Neuronal stem cell (in vitro differentiated cells): ENCODE measurements at places on chromosomes 5 and 9.

DNA sequence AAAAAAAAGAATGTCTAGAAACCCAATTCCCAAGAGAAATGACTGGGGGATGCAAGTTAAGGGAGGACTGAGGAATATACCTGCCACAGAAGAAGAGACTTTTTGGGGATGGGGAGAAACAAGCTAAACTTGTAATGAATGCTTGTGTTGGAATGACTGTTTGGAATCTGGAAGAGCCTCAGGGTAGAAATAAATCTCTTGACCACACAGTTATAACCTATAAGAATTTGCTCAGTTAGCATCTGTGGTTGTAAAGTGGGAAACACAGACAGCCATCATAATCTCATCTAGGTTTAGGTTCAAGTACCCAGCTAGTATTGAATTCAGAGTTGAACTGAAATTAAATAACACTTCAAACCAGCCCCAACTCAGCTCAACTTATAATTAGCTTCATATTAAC lies 678.3 kb upstream of the CHD1 start:
- no peak overlapping the region for H3K4me3 ChIP-seq
- no peaks in the 10 kb centered on the region for H3K36me3 ChIP-seq
- H3K4me1 ChIP-seq, result no peaks in the 10 kb centered on the region
- no peak overlapping the region for H3K27ac ChIP-seq

DNA sequence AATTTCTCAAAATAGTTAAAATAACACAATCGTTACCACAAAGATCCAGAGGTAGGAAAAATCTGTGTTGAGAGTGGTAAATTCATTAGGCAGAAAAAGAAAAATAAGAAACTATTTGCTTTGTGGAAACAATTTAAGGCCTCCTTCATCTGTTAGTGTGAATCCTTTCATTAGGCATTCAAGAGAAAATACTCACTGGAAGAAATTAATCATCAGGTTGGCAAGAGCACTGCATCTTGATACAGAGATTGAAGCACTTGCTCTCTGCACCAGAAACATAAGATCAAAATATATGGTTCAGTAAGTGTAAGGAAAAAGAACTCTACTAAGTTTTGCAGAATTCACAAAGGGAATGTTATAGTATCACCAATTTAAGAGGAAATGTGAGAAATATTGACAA lies 44.4 kb downstream of the TTC39B start:
- no peaks in the 10 kb centered on the region for H3K4me1 ChIP-seq
- no peak for DNase-seq
- H3K27me3 ChIP-seq, result no peaks in the 10 kb centered on the region
- H3K27ac ChIP-seq, result no peak overlapping the region
- H3K36me3 ChIP-seq, result no peaks in the 10 kb centered on the region
- H3K4me3 ChIP-seq, result no peak overlapping the region

DNA sequence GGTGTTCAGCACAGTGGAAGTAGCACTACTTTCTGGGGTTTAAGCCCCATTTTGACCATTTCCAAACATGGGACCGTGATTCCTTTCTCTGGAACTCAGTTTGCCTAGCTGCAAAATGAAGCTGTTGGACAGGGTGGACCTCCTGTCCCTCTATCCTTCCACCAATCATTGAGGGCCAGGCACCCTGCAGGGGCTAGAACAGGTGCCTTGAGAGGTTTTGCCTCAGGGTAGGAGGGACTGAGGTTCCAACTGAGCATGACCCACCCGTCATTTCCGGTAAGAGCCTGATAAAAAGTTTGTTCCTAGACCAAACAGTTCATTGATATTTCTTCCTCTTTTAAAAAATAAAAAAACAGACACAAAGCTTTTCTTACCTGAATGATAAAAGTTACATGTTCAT lies 116.5 kb downstream of the MVB12B start:
- H3K27ac ChIP-seq, result no peak overlapping the region
- no peak for DNase-seq
- H3K4me3 ChIP-seq, result no peak overlapping the region
- H3K27me3 ChIP-seq, result no peaks in the 10 kb centered on the region
- peaks cover 2% of the 10 kb centered on the region for H3K36me3 ChIP-seq

DNA sequence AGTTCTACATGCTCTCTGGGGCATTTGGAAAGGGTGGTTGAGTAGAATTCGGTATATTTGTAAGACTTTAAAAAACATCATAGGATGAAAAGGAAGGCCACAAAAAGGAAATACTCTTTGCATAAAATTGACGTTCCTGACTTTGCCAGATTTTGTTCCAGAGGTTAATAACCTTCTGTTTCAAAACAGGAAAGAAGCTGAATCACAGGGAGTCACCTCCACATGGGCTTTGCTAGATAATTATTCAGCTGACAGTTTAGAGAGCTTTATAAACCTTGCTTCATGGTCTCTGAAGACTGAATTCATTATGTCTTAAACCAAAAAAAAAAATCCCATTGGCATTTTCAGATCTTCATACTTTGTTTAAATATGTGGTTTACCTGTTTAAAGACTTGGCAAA lies 203.7 kb downstream of the SEMA6A start:
- H3K27me3 ChIP-seq, result no peaks in the 10 kb centered on the region
- DNase-seq, result no peak
- no peaks in the 10 kb centered on the region for H3K36me3 ChIP-seq
- H3K4me3 ChIP-seq, result no peak overlapping the region
- H3K4me1 ChIP-seq, result peaks cover 2% of the 10 kb centered on the region
- H3K27ac ChIP-seq, result no peak overlapping the region

DNA sequence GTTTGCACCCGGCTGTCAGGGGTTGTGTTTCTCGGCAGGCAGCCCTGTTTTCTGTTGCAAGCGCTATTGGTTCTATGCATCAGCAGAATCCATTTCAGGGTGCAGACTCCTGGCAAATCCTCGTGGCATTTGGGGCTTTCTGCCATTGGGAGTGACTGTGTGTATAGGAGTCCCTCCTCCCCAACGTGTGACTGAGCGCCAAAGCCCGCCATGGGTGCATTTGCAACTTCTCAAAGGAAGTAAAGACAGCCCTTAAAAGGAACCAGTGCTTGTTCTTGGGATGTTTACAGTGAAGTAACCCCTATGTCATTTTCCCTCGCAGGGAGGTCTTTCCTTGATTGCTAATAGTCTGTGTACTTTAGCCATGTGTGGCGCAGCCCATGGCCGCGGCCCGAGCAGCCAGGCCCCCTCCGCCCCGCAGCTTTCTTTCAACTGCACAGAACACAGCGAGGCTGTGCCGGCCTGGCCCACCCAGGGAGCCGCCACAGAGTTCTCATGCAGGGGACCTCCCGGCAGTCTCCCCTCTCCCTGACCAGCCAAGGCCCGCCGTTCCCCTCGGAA lies 175.6 kb downstream of the HSD17B3 start:
- no peak for DNase-seq
- peaks cover 3% of the 10 kb centered on the region for H3K4me1 ChIP-seq

DNA sequence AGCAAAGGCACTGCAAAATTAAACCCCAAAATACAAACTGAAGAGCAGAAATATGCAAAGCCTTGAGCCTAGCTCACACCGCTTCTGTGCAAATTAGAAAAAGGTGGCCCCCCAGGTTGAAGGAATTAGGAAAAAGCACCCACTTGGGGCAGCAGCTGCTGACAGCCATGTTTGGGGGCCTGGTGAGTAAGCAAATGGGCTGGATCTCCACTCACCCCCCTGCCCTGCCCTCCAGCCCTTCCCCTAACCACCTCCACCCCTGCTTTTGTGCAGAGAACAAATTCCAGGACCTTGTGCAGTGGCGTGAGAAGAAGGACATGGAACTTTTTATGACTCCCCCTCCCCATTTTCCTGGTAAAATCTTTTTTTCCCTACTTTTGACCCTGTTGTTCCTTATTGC lies 92.0 kb upstream of the DNAH5 start:
- DNase-seq, result no peak
- no peaks in the 10 kb centered on the region for H3K36me3 ChIP-seq
- H3K4me1 ChIP-seq, result peaks cover 25% of the 10 kb centered on the region
- peak overlapping the region; percentile 83 for H3K27ac ChIP-seq
- no peaks in the 10 kb centered on the region for H3K27me3 ChIP-seq

- H3K36me3 ChIP-seq, result no peaks in the 10 kb centered on the region
- H3K4me1 ChIP-seq, result peaks cover 13% of the 10 kb centered on the region
- no peak overlapping the region for H3K4me3 ChIP-seq
- no peak overlapping the region for H3K27ac ChIP-seq
- DNase-seq, result no peak
Observed at GRCh38 chr9:137055385-137056364, 1.8 kb upstream of the ENTPD2 start.

DNA sequence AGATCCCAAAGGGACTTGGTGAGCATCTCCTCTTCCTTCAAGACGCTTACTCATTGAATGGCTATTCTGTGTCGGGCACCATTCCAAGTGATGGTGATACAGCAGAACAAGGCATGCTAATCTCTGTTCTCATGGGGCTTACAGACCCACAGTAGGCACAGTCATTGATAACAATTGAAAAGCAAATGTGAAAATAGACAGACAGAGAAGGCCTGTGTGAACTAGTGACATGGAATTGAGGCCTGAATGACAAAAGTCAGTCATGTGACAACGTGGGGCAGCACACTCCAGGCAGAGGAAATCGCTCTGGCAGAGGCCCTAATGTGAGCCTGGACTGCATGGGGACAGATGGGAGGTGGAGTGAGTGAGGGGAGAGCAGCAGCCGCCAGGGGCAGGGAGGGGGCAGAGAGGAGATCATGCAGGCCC lies 70.7 kb upstream of the CPLX2 start:
- no peak overlapping the region for H3K27ac ChIP-seq
- H3K4me3 ChIP-seq, result no peak overlapping the region
- H3K36me3 ChIP-seq, result no peaks in the 10 kb centered on the region
- peaks cover 11% of the 10 kb centered on the region for H3K4me1 ChIP-seq
- DNase-seq, result no peak

DNA sequence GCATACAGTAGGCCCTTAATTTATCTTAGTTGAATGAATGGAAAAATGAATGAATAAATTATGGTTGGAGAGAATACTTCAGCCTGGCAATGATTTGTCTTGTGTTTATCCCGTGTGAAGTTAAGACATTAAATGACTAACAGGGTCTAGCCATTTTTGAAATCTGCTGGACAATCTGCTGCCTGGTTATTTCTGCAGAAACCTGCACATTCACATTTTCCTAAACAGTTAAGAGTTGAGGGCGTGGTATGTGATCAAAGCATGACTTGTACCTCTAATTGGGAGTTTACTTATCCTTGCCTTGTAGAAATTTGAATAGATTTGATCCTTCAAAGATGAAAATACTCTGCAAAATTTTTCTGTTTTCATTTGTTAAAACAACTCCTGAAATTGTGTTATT lies 34.6 kb upstream of the NDFIP1 start:
- no peak for DNase-seq
- peaks cover 2% of the 10 kb centered on the region for H3K4me1 ChIP-seq
- no peak overlapping the region for H3K4me3 ChIP-seq
- no peak overlapping the region for H3K27ac ChIP-seq

DNA sequence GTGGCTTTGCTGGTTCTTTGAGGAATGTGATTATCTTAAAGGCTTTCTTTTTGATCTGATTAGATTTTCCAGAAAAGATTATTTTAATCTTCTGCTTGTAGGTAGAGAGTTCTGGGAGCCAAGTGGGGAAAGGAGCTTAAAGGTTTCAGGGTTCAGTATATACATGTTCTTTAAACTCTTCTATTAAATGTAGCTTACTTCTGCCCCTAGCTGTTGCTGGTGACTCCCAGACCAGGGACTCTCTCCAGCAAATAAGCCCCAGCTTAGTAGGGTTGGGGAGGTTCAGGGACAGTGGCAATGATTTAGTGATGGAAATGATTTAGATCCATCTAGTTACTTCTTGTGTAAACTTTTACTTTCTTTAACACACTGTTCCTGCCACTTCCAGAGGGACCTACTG lies 72.2 kb downstream of the SLC12A2 start:
- peaks cover 75% of the 10 kb centered on the region for H3K36me3 ChIP-seq
- no peak overlapping the region for H3K4me3 ChIP-seq
- no peak overlapping the region for H3K27ac ChIP-seq
- DNase-seq, result no peak
- no peaks in the 10 kb centered on the region for H3K4me1 ChIP-seq

DNA sequence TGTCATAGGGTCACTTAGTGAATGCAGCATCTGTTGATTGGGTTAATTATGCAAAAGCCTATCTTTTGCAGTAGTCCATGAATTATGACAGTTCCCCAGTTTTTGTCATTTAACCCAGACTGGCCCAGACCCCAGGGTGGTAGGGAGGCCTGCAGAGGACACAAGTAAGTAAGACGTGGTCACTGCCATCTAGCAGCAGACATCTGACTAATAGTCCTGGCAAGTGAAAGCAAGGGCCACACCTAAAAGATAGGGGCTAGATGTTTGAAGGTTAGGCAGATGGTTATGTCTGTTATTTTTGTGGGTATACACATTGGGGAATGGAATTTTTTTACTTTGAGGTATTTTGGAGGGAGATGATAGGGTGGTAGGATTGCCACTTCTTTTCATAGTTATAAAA lies 48.0 kb downstream of the RAB14 start:
- no peak for DNase-seq
- H3K4me1 ChIP-seq, result peaks cover 3% of the 10 kb centered on the region
- no peaks in the 10 kb centered on the region for H3K27me3 ChIP-seq
- H3K27ac ChIP-seq, result no peak overlapping the region
- H3K36me3 ChIP-seq, result peaks cover 9% of the 10 kb centered on the region
- no peak overlapping the region for H3K4me3 ChIP-seq

- H3K27ac ChIP-seq, result no peak overlapping the region
- H3K4me1 ChIP-seq, result peaks cover 3% of the 10 kb centered on the region
- H3K36me3 ChIP-seq, result no peaks in the 10 kb centered on the region
- DNase-seq, result no peak
- H3K27me3 ChIP-seq, result no peaks in the 10 kb centered on the region
Observed at GRCh38 chr5:146564007-146564762, 48.2 kb upstream of the GPR151 start.

GRCh38 chr5:61159836-61160235 lies 2.4 kb downstream of the SMIM15 start:
- peaks cover 4% of the 10 kb centered on the region for H3K4me1 ChIP-seq
- no peak overlapping the region for H3K4me3 ChIP-seq
- H3K27ac ChIP-seq, result no peak overlapping the region

GRCh38 chr9:137437691-137438590 lies 3.2 kb downstream of the ENTPD8 start:
- H3K4me3 ChIP-seq, result peak overlapping the region; percentile 64
- H3K27me3 ChIP-seq, result peaks cover 15% of the 10 kb centered on the region
- peaks cover 2% of the 10 kb centered on the region for H3K4me1 ChIP-seq
- DNase-seq, result no peak

DNA sequence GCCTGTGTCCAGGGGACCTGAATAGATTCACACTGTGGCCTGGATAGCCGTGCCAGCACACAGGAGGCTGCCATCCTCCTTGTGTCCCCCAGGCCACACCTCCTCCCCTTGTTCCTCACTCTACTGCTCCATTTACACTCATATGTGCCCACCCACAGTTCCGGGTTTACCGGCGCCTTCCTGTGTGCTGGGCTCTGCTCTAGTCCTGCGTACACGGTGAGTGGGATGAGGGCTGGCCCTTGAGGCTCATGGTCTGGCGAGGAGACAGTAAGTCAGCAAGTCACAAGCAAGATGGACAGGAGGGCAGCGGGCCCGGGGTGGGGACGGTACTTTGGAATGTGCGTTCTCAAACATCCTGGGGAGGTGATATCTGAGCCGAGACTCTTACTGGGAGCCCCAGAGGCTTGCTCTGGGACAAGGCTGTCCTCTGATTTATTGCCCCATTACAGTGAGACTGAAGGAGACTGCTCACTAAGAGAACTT lies 32.4 kb upstream of the NXNL2 start:
- no peak for DNase-seq
- no peaks in the 10 kb centered on the region for H3K27me3 ChIP-seq
- H3K4me1 ChIP-seq, result no peaks in the 10 kb centered on the region
- no peak overlapping the region for H3K4me3 ChIP-seq
- H3K36me3 ChIP-seq, result no peaks in the 10 kb centered on the region
- H3K27ac ChIP-seq, result no peak overlapping the region

- no peak overlapping the region for H3K4me3 ChIP-seq
- no peak overlapping the region for H3K27ac ChIP-seq
- no peak for DNase-seq
- H3K36me3 ChIP-seq, result no peaks in the 10 kb centered on the region
- H3K27me3 ChIP-seq, result no peaks in the 10 kb centered on the region
Observed at GRCh38 chr5:54387659-54388232, 67.8 kb upstream of the HSPB3 start.
